Esophagus squamous epithelium (tissue), 5 donors: ENCODE measurements at places on chromosomes 7 and 10.

DNA sequence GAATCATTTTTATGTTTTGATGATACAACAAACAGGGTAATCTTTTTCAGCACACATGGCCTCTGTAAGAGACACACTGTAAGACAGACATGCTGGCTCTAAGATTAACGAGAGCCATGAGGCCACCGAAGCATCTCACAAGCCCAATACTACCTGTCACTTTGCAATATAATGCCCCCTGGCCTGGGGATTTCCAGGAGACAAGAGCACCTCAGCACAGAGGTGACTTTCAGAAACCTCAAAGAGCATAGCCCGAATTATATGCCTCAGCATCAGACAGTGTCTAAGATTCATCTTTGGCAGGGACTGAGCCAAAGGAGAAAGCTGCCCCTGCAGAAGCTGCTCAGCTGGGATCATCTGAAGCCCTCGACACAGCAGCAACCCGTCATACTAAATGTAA is 44.2 kb upstream of the TMEM213 start:
- DNase-seq: no peak

DNA sequence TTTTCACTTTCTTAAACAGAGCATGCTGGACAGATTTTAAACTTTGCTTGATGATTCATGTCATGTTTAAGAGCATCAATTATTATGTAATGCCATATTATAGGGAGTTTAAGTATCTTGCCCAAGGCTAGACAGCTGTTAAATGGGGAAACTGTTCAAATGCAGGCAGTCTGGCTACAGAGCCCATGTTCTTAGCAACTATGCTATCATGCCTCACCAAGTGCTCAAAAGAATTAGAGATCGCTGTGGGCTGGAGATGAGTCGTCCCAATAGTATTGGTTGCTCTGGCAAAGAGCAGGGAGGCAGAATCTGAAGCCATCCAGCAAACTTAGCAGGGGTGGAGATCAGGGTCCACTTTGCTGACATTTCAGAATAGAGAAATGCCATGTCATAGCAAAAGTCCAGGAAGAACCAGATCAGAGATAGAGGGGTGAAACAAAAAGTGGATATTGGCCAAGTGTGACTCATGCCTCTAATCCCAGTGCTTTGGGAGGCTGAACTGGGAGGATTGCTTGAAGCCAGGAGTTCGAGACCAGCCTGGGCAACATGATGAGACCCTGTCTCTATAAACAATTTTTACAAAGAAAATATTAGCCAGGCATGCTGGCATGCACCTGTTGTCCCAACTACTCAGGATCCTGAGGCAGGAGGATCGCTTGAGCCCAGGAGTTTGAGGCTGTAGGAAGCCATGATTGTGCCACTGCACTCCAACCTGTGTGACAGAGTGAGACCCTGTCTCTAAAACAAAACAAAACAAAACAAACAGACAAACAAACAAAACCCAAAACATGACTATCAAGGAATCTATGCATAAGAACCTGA is 57.8 kb downstream of the BAMBI start:
- DNase-seq: no peak

DNA sequence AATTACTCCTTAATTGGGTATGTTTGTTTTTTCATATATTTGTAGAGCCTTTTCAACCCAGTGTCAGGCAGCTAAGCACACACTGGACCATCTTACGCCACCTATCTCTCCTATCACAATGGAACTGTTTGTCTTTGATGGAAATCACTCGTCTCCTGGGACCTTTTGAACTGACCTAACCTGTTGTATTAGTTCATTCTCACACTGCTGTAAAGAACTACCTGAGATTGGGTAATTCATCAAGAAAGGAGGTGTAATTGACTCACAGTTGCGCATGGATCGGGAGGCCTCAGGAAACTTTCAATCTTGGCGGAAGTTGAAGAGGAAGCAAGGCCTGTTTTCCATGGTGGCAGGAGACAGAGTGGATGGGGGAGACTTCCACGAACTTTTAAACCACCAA is 182.0 kb downstream of the TCERG1L start:
- DNase-seq: no peak

GRCh38 chr7:107667341-107667740 is 6.7 kb downstream of the SLC26A4 start:
- DNase-seq: no peak

DNA sequence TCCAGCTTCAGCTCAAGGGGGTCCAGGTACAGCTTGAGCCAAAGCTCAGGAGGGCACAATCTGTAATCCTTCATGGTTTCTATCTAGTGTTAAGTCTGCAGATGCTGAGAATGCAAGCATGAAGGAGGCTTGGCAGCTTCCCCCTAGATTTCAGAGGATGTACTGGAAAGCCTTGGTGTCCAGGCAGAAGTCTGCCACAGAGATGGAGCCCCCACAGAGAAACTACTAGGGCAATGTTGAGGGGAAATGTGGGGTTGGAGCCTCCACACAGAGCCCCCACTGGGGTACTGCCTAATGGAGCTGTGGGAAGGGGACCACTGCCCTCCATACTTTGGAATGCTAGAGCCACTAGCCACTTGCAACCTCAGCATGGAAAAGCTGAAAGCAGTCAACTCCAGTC is 11.4 kb downstream of the ZNF25 start:
- DNase-seq: no peak

DNA sequence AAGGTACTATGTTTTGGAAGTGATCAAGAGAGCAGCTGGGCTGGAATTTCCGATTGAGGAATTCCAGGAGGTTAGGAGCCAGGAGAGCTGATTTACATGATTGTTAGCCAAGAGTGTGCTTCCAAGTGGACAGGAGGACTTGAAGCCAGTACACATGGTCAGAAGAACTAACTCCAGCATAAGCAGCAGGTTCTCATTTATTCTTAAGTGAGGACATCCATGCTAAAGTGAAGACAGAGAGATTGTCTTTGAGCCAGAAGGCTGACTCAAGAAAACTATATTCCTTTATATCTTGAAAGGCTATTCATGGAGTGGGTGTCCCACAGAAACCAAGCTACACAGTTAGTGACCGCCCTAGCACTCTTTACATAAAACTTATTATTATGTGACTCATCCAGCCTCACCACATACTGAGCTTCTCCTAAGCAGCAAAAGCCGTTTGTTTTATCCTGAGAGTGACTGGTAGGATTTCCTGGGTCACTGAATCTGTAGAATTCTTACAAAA is 56.7 kb upstream of the SEMA3A start:
- DNase-seq: no peak

- DNase-seq: no peak
These were observed 161.8 kb downstream of the TMEM178B start for GRCh38 chr7:141235656-141236055.

GRCh38 chr10:52121688-52122087 is 192.4 kb upstream of the DKK1 start:
- no peak for DNase-seq

GRCh38 chr7:28502408-28502807 is 90.1 kb downstream of the CREB5 start:
- DNase-seq: no peak

DNA sequence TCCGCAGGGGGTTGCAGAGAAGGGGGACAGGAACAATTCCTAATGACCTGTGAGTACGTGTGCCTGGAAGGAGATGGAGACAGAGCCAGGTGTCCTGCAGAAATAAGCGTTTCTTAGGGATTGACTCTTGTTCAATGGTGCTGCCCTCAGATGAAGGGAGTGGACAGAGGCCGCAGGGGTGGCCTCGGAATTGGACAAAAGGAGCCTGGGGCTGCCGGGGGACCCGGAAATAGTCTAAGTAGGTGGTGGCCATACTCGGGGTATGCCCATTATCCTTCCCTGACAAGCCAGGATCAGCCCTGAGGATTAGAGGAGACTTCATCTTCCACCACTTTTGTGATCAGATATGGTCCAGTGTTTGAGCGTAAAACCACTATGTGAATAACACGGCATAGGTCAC is 39.2 kb downstream of the ELFN1 start:
- no peak for DNase-seq

- no peak for DNase-seq
These were observed 327.5 kb upstream of the PHF14 start for GRCh38 chr7:10646194-10646593.

DNA sequence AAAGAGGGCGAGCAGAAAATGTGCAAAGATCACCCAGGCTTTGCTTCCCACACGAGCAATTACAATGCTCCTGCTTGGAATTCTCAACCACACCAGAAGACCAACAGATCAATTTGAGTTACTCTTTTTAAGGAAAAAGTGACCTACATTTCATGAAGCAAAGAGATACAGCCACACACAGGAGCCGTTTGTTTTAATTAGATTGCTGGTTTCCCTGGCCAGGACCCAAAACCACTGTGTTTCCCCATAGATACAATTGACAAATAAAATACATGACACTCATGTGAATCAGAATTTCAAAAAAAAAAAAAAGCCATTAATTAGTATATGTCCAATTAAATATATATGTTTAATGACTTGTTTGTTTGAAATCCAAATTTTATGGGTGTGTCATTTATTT is 458.3 kb downstream of the PLXDC2 start:
- DNase-seq: no peak

- DNase-seq: no peak
These were observed 250.9 kb downstream of the PTEN start for GRCh38 chr10:88114368-88114767.

- DNase-seq: no peak
These were observed 11.0 kb upstream of the GDF10 start for GRCh38 chr10:47288916-47289495.

DNA sequence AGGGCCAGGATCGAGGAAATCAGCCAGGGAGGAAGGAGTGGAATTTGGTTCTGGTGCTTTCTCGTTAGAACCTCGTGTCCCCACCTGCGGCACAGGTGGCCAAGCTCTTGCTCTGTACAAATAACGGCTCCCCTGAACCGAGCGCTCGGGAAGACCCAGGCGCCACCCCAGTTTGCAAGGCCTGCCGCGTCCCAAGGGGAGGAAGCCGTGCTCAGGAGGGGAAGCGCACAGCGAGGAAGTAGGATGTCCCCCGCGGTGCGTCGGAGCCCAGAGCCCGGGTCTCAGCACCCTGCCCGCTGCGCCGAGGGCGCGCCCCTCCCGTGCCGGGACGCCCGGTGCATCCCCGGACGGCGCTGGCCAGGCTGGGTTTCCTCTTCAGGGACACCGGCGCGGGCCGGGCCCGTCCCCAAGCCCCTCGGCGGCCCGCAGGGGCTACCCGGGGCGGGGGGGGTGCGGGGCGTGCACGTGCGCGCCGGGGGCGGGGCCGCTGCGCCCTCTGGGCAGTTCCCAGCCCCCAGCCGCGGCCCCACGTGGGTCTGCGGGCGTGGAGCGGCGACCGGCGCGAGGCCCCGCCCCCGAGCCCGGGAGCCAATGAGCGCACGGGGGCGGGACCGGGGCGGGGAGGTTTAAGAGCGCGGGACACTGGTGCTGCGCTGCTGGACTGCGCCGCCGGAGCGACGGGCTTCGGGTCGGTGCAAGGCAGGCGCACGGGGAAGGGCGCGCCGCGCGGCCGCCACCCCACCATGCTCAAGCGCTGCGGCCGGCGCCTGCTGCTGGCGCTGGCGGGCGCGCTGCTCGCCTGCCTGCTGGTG is at the start of gene LFNG:
LFNG (plus strand) TSS at position 656 of the 812 bp plus-strand sequence; CDS start at position 744, 88 bp downstream.
- no peak for DNase-seq

DNA sequence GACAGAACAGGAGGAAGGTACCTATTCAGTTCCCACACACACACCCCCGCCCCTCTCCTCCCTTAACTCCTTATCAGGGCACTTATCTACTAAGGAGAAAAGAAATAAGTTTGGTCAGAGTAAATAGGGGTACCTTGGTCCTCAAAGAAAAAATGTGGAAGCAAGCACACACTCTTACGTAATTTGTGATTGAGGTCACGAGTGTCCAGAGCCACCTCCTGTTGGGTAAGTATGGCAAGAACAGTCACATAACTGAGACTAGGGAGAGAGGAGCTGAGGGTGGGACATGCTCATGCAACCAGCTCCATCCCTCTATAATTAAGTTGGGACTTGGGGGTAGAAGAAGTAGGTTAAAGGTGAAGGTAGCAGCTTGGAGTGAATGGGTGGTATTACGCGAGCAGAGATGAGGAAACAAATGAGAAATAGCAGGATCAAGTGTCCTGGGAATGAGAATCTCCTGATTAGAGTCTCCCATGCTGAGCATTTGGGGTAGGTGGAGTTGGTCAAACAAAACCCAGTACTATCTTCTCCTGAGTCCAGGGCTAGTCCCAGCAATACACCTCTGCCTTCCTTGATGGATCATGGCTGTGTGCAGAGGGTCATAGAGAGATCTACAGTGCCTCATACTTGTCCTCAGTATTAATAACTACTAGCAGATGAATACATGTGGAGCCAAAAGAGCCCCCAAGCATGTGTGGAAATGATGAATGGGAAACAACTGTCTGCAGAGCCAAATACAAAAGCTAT is 77.1 kb downstream of the GSAP start:
- DNase-seq: no peak
